ENCODE measurements at places on chromosomes 16 and 17.
A peak's percentile ranks its signal among the peaks of the same experiment; 100 is the strongest.

- no peak for DNase-seq
- no peaks in the 10 kb centered on the region for H3K27me3 ChIP-seq
- H3K27ac ChIP-seq = no peak overlapping the region
- H3K36me3 ChIP-seq = no peaks in the 10 kb centered on the region
- no peak overlapping the region for H3K4me3 ChIP-seq
- peaks cover 2% of the 10 kb centered on the region for H3K4me1 ChIP-seq
Measured at GRCh38 chr16:64615630-64616280, 506.1 kb downstream of the CDH11 start.

GRCh38 chr16:70700101-70701020, 14.5 kb upstream of the MTSS2 start:
- DNase-seq = no peak
- peaks cover 15% of the 10 kb centered on the region for H3K4me1 ChIP-seq
- H3K27ac ChIP-seq = no peak overlapping the region
- H3K36me3 ChIP-seq = no peaks in the 10 kb centered on the region

DNA sequence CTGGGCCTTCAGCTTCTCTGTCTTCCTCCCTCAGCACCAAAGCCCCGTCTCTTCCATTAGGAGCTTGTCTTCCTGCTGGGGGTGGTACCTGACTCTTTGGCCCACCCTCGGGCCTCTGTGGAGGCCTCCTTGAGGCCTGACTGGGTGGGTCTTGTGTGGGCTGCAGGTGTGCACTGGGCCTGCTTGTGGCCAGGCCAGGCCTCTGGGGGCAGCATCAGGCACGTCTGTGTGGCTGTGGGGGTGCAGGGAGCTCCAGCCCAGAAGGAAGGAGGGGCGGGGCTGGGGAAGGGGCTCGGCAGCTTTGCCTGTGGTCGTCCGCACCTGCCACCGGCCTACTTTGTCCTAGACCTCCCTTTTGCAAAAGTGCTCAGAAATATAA, 7.0 kb downstream of the PIGQ start:
- H3K27me3 ChIP-seq = no peaks in the 10 kb centered on the region
- no peak for DNase-seq
- H3K4me1 ChIP-seq = peaks cover 3% of the 10 kb centered on the region
- peaks cover 14% of the 10 kb centered on the region for H3K36me3 ChIP-seq
- no peak overlapping the region for H3K4me3 ChIP-seq

DNA sequence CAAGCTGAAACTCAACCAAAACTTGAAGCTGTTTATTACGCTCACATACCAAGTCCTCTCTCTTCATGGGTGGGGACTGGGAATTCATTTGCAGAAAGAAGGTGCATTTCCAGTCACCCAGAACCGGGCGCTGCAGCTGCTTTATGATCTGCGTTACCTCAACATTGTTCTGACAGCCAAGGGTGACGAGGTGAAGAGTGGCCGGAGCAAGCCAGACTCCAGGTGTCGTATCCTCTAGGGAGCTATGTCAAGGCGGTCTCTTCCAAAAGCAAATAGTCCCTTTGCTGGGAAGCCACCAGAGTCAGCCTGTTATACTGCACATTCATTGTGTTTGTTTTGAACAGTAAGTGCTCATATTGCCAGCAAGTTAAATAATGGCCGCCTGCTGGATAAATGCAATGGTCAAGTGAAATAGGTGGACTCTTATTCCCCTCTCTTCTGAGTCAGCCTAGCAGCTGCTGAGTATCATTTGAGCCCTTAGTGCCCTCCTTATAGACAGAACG, 12.7 kb downstream of the COG1 start:
- no peak overlapping the region for H3K27ac ChIP-seq
- no peaks in the 10 kb centered on the region for H3K27me3 ChIP-seq
- no peak overlapping the region for H3K4me3 ChIP-seq
- H3K4me1 ChIP-seq = no peaks in the 10 kb centered on the region
- DNase-seq = no peak

DNA sequence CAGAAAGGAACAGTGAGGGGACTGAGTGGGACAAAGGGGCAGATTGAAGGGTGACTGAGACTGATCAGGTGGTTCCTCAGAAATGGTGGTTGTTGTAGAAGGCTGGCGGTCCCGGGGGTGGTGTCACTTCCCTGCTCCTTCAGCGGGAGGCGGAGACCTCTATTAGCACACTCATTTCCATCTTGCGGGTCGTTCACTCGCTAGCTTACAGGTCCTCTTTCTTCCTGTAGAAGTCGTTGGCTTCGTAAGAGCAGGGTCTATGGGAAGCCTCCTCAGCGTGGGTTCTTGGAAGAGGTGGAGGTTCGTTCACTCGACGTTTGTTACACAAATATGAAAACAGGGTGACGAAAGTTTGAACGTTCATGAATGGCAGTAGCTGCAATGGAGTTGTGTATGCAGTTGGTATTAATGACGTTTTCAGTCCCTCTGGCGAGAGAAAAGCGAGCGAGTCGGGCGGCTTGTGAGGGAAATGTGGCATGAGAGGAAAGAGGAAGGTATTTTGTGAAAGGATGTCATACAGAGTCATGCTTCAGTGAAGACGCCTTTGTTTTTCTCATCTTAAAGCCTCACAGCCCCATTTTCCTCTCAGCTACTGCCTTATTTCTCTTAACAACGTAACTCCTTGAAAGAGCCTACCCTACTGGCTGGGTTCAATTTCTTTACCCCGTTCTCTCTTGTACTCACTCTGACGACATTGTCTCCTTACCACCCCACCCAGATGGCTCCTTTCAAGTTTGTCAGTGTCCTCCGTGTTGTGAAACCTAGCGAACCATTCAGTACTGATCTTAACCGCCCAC, 667 bp downstream of the EFCAB13 start:
- no peak for DNase-seq
- H3K4me3 ChIP-seq = peak overlapping the region; percentile 65
- peaks cover 3% of the 10 kb centered on the region for H3K4me1 ChIP-seq
- H3K27ac ChIP-seq = no peak overlapping the region

DNA sequence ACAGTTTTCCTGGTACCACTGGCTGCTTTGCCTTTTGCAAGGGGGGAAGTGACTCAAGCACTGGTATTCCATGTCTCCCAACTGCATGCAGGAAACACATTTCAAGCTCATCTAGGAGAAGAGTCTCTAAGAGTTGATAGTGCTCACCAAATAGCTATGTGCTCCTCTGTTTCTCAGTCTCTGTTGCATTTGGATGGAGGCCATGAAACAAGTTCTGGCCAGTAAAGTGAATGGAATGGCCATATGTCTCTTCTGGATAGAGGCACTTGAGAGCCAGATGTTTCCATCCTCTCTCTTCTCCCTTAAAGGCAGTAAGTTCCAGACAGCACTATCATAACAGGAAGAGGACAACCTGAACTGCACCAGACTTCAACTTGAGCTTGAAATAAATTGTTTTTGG, 60.6 kb downstream of the C16orf82 start:
- H3K36me3 ChIP-seq = no peaks in the 10 kb centered on the region
- H3K27me3 ChIP-seq = no peaks in the 10 kb centered on the region
- H3K27ac ChIP-seq = no peak overlapping the region
- H3K4me1 ChIP-seq = no peaks in the 10 kb centered on the region
- no peak overlapping the region for H3K4me3 ChIP-seq

DNA sequence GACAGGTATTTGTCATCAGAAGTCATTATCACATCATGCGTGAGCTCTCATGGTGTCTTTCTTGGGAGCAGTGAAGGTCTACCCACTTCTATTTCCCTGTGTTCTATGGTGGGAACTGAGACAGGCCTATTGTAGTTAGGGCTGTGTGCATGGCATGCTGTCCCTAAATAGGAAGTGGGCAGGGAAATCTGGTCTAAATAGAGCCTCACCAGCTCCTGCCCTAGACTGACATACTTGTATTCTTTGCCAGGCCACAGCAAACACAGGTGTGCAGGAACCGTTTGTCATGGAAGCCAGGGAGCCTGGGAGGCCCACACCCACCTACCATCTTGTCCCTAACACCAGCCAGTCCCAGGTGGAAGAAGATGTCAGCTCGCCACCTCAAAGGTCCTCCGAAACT, 10.1 kb downstream of the SLC7A6 start:
- H3K4me3 ChIP-seq = no peak overlapping the region
- no peak for DNase-seq
- H3K27me3 ChIP-seq = no peaks in the 10 kb centered on the region
- H3K4me1 ChIP-seq = no peaks in the 10 kb centered on the region
- no peaks in the 10 kb centered on the region for H3K36me3 ChIP-seq

DNA sequence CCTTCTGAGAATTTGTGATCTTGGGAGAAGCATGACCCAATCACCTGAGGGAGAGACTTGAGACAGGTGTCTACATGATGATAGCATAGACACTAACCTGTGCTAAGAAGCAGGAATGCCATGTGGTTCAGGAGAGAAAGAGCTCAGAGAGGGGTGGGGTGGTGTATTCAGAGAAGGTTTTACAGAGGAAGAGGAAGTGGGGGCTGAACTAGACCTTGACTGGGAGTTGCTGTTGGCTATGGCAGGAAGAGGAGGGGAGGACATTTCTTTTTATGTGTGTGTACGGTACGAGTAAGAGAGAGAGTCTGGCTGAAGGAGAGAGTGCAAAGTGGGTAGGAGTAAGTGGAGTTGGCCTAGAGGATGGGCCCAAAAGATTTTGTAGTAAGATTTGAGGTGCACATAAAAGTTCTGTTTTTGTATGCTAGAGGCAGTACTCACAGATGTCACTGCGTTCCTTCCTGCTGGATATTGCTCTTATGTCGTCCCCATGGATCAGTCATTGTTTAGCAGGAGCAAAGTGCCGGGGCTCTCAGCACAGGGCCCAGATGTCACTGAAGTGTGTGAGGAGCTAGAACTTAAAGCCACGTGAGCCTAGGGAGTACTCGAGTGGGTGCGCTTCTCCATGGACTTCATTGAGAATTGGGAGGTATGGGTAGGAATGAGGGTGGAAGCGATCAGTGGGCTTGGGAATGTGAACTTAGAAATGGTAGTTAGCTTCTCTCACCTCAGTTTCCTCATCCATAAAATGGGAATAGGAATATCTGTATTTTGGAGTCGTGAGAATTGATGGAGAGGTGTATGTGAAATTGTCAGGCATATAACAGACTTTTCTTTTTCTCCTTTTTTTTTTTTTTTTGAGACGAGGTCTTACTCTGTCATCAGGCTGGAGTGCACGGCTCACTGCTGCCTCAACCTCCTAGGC, 22.1 kb downstream of the SLC7A6 start:
- DNase-seq = no peak
- no peak overlapping the region for H3K4me3 ChIP-seq
- 0 out of 2 replicates have a peak, but pooled peaks cover 10% of the 10 kb centered on the region for H3K36me3 ChIP-seq

GRCh38 chr16:28285649-28286048, 6.7 kb upstream of the SBK1 start:
- no peaks in the 10 kb centered on the region for H3K27me3 ChIP-seq
- H3K36me3 ChIP-seq = no peaks in the 10 kb centered on the region
- no peaks in the 10 kb centered on the region for H3K4me1 ChIP-seq
- no peak for DNase-seq
- no peak overlapping the region for H3K27ac ChIP-seq

DNA sequence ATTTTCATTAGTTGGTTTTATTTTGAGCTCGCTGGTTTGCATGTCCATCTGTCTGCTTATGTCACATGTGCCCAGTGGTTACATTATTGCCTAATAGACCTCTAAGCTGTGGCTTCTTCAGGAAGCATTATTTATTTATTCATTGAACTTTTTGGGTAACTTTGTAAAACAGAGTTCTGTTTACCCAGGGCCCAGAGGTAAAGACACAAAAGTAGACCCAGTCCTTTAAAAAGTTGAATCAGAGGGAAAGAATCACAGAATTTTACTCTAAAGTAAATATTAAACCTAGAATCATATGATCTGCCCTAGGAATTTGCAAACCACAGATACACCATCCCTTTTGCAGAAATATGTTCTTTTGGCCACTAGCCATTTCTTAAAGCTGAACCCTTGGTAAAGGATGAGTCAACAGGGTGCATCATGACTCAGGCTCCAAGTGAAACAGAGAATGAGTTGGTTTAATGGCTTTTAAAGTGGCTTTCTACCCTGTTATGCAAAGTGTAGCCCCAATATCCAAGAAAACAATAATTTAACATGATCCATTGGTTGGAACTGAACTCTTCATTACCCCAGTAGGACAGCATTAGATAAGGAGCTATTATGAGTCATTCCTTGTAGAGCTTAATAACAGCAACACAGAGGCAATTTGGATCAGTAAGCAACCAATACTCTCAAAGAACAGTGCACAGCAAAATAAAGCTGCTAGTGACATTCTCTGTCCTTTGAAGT, 236.3 kb downstream of the KCNJ2 start:
- H3K36me3 ChIP-seq = no peaks in the 10 kb centered on the region
- no peak overlapping the region for H3K27ac ChIP-seq
- no peaks in the 10 kb centered on the region for H3K27me3 ChIP-seq
- no peaks in the 10 kb centered on the region for H3K4me1 ChIP-seq
- DNase-seq = no peak

DNA sequence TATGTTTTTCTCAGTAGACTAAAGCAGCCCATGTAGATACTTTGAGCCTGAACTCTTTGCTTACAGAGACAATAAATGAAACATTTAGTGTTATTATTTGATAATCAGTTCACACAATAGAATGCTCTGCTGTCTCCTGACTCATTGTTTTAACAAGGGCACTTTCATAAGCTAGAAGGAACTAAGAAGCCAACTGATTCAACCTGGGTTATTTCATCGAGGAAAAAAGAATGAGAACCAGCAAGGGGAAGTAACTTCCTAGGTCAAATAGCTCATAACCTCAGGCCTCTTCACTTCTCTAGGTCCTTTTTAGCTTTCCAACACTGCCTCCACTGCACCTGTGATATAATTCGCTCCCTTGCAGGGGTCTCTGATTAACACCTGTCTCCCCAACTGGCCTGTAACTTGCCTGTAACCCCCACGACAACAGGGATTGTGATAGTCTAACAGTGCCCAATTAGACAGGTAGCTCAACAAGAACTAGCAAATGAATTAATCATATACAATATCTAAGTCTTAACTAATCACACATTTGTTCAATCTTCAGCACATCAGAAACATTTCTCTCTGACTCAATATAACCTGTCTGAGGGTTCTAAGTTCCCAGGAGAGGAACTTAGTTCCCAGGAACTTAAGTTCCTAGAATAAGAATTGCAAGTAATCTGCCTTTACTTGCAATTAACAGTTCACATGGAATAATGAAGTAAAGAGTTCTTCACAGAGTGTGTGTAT, 34.8 kb downstream of the RFFL start:
- no peaks in the 10 kb centered on the region for H3K36me3 ChIP-seq
- H3K27ac ChIP-seq = no peak overlapping the region
- DNase-seq = no peak
- H3K27me3 ChIP-seq = no peaks in the 10 kb centered on the region
- H3K4me1 ChIP-seq = no peaks in the 10 kb centered on the region
- H3K4me3 ChIP-seq = no peak overlapping the region

GRCh38 chr17:74544991-74545842, 698 bp downstream of the CD300C start:
- no peak for DNase-seq
- no peak overlapping the region for H3K27ac ChIP-seq
- H3K4me3 ChIP-seq = no peak overlapping the region
- H3K27me3 ChIP-seq = no peaks in the 10 kb centered on the region
- no peaks in the 10 kb centered on the region for H3K36me3 ChIP-seq

GRCh38 chr16:85262558-85263238, 150.4 kb upstream of the CIBAR2 start:
- no peaks in the 10 kb centered on the region for H3K4me1 ChIP-seq
- DNase-seq = no peak
- no peaks in the 10 kb centered on the region for H3K27me3 ChIP-seq
- no peaks in the 10 kb centered on the region for H3K36me3 ChIP-seq
- no peak overlapping the region for H3K4me3 ChIP-seq
- no peak overlapping the region for H3K27ac ChIP-seq
